ENCODE measurements at places on chromosomes 16 and 17.

DNA sequence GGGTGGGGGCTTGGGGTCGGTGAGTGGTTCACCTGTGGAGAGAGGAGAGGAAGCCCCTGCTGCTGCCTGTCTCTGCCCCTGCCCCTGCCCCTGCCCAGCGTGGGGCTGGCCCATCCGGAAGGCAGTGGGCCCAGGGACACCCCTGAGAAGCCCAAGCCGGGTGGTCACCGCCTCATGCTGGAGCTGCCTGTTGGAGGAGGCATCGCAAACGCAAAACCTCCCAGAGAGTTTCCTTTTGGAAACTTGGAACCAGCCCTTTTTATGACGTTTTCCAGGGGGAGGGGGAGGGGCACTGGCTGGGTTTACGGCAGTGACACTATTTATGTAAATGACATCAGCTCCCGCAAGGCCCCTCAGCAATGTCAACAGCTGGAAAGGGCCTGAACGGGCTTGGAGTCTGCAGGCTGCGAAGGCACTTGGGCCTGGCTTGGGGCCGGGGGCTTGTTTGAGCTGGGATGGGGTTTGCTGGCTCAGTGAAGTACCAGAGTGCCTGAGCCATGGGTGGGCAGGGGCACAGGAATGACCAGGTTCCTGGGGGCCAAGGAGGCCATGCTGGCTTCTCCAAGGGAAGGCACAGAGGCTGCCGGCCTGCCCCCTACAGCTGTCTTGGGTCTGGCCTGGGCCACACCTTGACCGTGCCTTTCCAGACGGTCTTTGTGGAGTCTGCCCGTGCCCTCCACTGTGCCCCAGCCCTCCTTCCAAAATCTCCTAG lies 219.5 kb downstream of the NTN1 start:
- DNase-seq: no peak

DNA sequence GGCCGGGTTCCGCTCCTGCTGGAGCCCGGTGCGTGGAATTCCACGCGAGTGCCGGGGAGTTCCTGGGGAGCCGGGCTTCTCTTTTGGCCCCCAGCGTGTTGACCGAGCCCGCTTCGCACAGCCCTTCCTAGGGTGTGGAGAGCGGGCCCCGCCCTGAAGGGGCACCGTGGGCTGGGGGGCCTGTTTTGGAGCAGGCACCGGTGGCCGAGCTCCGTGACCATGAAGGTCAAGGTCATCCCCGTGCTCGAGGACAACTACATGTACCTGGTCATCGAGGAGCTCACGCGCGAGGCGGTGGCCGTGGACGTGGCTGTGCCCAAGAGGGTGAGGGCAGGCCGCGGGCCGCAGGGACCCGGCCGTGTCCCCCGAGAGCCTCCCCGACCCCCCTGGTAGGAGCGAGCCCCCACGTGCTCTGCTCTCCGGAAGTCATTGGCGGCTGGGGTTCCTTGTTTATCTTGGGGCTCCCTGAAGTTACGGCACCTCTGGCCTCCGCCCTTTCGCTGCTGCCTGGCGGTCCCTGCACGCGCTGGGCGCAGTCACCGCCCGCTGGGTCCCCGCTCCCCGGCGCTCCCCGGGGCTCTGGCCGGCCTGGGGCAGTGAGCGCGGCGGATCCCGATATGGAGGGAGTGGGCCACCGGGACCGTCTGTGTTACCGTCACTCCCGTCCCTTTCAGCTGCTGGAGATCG lies 528 bp downstream of the HAGHL start:
- DNase-seq: no peak

DNA sequence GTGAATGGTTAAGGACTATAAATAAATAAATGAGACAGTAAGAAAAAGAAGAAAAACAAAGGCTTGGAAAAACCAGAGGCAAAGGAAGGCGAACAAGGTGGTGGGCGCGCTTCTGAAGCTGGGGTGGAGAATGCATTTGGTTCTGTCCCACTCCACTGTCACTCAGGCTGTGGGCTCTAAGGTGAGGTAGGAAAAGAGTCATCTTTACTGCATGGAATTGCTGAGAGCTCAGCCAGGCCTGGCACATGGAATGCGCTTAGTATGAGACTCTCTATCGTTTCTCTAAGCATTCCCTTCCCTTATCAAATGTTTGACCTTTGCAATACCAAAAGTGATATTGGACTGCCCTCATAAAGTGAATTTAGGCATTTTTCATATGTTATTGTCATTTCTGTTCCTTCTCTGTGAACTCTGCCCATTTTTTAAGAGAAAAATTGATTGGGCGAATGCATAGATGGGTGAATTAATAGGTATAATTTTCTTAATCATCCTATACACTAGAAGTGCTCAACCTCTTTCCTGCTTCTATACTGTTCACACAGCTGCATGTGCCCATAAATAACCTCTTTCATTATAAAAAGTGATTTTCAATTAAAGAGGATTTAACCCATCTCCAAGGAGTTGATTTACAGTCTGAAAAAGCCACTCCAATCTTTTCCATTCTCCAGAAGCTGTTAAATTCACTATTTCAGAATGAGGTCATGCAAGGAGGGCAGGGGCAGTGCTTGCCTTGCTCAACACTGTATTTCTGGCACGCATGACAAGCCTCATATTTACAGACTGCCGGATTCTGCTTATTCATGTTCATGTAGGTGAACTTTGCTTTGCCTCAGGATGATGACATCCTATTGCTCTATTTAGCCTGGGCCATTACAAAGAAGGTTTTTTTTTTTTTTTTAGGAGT lies 87.7 kb downstream of the MYH10 start:
- DNase-seq: no peak

- DNase-seq: no peak
These were observed 5.0 kb downstream of the HERPUD1 start for GRCh38 chr16:56936950-56937349.

DNA sequence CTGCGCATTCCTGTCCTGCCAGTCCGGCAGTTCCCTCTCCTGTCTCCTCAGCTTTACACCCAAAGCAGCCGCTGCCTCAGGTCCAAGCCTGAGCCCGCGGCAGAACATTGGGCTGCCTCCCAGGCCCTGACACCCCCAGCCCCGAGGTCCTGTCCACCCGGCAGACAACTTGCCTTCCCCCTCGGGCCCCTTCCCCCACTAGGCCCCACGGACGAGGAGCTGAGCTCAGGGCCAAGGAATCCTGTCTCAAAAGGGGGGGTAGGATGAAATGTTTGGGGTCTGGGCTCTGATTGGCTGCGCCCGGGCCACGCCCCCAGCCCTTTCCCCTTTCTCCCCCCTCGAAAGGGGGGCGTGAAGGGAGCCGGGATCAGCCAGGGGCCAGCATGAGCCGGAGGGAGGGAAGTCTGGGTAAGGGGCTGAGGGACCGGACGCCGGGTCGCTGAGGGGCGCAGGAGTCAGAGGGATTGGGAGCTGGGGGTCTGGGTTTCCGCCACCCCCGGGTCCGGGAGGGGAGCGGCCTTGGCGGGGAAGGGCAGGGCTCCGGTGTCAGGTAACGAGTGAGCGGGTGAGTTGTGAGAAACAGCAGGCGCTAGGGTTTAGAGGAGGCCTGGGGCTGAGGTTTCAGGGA lies at the start of gene CTF1:
CTF1 (plus strand) TSS at position 354 of the 628 bp plus-strand sequence; CDS start at position 384, 30 bp downstream.
- no peak for DNase-seq

DNA sequence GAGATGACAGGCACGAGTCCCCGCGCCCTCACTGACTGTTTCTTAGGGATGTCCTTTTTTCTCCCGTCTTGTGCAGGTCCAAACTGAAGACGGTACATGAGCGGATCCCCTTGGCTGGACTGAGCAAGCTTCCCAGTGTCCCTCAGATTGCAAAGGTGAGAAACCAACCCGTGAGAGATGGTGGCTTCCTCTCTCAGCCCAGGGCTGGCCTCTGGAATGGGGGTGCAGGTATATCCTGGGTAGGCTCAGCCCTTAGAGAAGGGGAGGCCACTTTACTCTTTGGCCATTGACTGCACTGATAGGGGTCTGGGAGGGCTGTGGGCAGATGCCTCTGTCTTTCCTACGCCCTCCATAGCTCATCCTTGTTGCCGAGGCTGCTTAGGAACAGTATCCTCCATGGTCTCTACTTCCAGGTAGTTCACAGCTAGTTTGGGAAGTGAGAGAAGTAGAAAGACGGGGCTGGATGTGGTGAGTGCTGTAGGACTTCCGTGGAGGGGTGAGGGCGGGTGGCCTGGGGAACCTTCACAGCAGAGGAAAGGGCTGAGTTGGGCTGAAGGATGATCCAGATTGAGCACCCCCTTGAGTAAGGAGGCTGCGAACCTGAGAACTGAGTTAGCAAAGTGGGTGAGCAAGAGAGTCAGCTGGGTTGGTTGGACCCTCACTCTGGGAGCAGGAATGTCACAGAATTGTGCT lies 83.0 kb downstream of the OR1D5 start:
- no peak for DNase-seq

DNA sequence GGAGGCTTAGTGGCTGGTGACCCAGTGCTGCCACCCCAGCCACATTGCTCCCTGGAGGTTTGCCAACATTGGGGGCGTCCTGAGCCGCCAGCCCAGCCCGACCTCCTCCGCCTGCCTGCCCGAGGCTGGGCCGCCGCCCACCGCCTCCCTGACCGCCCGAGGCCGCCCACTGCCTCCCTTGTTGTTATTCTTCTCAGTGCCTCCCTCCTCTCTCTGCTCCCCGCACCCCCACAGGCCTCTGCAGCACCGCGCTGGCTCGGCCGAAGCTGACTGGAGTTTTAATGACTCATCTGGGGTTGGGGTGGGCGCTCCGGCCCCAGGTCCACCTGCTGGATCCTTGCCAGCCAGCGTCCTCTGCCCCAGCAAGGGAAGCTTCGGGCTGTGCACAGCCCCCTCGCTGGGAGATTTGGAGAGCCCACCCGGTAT lies 102.5 kb downstream of the RBFOX3 start:
- no peak for DNase-seq

- DNase-seq: no peak
These were observed 28.6 kb downstream of the TRIM25 start for GRCh38 chr17:56885312-56885657.

DNA sequence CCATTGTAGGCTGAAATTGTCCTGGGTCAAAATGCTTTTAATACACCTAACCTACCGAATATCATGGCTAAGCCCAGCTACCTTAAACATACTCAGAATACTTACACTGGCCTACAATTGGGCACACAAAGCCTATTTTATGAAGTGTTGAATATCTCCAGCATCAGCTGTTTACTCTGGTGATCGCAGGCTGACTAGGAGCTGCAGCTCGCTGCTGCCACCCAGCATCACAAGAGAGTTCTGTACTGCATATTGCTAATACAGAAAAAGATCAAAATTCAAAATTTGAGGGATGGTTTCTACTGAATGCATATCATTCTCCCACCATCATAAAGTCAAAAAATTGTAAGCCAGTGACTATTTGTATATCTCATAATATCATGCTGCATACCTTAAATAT lies 55.3 kb downstream of the ULK2 start:
- DNase-seq: no peak

DNA sequence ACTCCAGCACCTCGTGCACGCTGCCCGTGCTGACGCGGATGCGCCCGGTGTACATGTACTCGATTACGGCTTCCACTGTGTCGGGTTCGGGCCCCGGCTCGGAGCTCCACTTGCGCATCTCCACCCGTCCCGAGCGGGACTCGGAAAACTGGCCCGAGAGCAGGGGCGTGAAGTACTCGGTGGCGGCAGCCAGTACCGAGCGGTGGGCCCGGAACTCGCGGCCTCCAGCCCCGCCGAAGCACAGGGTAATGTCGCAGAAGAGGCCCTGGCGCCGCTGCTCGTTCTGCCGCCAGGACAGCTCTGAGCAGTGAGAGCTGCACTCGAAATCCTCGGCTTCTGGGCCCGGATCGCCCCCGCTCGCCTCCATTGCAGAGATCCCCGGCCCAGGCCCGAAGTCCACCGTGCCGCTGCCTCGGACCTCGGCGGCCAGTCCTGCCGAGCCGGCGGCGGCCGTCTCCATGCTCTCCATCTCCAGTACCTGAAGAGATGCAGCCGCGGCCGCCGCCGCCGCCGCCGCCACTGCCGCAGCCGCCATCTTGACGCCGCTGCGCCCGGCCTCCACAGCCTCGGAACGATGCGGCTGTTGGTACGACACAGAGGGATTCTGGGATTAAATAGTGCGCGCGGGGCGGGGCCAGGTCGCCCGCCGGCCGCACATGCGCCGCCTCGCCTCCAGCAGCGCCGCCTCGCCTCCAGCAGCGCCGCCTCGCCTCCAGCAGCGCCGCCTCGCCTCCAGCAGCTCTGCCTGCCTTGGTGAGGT lies at the start of gene KLHL11:
KLHL11 (minus strand) TSS at position 588 of the 760 bp plus-strand sequence; CDS start at position 535, 53 bp downstream.
- DNase-seq: peak; percentile 81

GRCh38 chr17:58200024-58200633 lies 7.6 kb downstream of the EPX start:
- peak; percentile 63 for DNase-seq

- DNase-seq: no peak
These were observed 180.2 kb upstream of the CHMP6 start for GRCh38 chr17:80811181-80812105.

DNA sequence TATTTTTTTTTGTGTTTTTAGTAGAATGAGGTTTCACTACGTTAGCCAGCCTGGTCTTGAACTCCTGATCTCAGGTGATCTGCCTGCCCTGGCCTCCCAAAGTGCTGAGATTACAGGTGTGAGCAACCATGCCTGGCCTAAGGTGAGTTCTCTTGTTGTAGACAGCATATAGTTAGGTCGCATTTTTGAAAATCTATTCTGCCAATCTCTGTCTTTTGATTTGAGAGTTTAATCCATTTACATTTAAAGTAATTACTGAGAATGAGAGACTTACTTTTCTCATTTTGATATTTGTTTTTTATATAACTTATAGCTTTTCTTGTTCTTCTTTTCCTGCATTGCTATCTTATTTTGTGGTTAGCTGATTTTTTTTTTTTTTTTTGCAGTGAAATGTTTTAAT lies 6.3 kb upstream of the PRKCB start:
- no peak for DNase-seq

DNA sequence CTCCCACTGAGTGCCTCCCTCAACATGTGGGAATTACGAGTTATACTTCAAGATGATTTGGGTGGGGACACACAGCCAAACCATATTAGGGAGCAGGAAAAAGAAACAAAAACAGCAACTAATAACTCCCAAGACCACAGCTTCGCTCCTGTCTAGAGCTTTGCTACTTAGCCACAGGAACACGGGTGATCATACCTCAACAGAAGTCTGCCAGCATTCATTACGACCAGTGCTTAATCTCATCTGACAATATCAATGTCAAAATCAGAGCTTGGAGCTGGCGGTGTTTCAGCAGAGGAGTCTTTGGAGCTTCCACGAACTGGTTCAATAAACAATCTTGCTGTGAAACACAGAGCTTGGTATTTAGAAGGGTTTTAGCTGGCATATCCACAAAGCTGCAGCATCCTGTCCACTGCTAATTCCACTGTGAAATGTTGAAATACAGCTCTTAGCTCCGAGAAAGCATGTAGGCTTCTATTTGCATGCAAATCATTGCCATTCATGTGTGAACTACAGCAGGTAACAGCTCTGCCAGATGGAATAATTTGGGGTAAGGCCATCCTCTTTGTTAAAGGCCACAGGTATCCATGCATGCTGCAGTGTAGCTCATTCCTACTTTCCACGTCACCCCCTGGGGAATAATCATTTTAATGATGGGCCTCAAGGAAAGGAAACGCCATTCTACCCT lies 128.4 kb upstream of the GOT2 start:
- DNase-seq: no peak

- peak; percentile 82 for DNase-seq
These were observed 8.2 kb downstream of the ARL4D start for GRCh38 chr17:43406676-43407645.

- DNase-seq: no peak
These were observed 32.8 kb downstream of the MMD start for GRCh38 chr17:55388842-55389241.

- no peak for DNase-seq
These were observed 1.7 kb upstream of the PRSS21 start for GRCh38 chr16:2815299-2815771.

Measured in NCI-H1694 treated with DMSO at 0.1 percent for 48 hours (cell line).